ENCODE measurements at places on chromosomes 5 and 9. TPM values are rescaled to one million over a fixed set of nuclear protein-coding genes. Genes with fewer than 3 reads are reported as not detected.
A peak's percentile ranks its signal among the peaks of the same experiment; 100 is the strongest.

The ANKS6 gene
- 25.0 TPM for total RNA-seq

The FOXD4L6 gene
- total RNA-seq: 0.21 TPM

DNA sequence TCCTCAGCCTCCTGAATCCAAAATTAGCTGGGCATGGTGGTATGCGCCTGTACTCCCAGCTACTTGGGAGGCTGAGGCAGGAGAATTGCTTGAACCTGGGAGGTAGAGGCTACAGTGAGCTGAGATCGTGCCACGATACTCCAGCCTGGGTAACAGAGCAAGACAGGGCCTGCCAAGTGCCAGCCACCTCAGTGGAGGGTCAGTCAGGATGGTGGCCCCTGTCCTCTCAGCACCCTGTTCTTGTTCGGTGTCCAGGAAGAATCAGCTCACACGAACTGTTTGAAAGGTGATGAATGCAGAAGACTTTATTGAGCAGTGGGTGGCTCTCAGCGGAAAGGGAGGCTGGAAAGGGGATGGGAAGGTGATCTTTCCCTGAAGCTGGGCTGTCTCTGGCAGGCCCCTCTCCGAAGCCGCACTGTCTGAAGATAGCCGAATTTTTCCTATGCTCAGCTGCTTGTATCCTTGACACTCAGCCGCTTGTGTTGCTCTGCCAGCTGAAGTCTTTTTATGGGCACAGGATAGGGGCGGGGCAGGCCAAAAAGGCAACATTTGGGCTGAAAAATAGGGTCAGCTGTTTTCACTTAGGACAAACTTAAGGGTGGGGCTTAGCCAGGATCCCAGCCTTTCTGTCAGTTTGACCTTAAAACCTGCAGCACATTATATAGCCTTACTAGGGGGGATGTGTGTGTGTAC is 50.9 kb downstream of the UBE2R2 start:
- no peak for DNase-seq

DNA sequence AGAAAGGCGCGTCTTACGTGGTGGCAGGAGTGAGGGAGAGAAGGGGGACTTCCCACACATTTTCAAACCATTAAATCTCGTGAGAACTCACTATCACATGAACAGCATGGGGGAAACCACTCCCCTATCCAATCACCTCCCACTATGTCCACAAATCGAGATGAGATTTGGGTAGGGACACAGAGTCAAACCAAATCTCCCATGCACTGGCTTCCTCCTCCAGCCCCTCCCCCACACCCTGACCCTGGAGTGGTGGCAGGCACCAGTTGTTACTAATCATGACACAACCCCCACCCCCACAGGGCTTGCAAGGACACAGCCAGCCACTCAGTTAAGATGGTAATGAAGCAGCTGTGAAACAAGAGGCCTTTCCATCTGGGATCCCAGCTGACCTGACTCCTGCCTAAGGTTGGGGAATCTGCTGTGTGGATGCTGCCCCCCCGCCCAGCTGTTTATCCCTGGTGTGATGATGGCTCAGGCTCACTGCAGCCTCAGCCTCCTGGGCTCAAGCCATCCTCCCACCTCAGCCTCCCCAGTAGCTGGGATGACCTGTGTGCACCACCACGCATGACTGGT is 57.1 kb upstream of the FUBP3 start:
- DNase-seq: no peak

DNA sequence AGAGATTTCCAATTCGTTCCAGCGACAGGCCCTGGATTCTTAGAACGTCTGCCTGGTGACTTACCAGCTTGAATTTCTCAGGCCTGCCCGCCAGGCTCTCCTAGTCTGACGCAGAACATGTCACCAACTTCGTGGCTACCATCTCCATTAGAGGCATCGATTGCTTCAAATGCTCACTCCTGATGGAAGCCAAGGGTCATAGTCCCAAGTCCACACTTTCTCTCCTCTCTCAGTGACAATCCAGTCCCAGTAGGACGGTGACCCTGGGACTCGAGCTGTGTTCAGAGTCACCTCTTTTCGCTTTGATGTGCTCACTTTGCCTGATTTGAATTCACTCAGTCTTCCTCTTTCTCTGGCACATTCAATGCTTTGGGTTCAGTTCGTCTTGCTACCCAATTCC is 94.8 kb downstream of the GADD45G start:
- DNase-seq: no peak

- DNase-seq: no peak
Measured at GRCh38 chr9:137969008-137969407, 91.4 kb downstream of the CACNA1B start.

DNA sequence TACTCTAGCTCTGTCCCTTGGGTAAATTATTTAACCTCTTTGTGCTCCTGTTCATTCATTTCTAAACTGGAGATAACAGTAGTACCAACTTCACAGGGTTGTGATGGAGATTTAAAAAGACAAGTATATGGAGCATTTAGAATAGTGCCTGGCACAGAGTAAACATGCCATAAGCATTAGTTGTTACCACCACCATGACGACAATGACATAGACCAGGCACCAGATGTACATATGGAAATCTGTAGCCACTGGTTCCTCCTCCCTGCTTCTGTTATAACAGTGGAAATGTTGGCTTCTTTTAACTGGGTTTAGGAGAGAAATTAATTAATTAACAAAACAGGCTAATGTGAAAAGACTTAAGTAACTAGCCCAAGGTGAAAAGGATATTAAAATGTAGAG is 217.5 kb downstream of the DENND1A start:
- no peak for DNase-seq

DNA sequence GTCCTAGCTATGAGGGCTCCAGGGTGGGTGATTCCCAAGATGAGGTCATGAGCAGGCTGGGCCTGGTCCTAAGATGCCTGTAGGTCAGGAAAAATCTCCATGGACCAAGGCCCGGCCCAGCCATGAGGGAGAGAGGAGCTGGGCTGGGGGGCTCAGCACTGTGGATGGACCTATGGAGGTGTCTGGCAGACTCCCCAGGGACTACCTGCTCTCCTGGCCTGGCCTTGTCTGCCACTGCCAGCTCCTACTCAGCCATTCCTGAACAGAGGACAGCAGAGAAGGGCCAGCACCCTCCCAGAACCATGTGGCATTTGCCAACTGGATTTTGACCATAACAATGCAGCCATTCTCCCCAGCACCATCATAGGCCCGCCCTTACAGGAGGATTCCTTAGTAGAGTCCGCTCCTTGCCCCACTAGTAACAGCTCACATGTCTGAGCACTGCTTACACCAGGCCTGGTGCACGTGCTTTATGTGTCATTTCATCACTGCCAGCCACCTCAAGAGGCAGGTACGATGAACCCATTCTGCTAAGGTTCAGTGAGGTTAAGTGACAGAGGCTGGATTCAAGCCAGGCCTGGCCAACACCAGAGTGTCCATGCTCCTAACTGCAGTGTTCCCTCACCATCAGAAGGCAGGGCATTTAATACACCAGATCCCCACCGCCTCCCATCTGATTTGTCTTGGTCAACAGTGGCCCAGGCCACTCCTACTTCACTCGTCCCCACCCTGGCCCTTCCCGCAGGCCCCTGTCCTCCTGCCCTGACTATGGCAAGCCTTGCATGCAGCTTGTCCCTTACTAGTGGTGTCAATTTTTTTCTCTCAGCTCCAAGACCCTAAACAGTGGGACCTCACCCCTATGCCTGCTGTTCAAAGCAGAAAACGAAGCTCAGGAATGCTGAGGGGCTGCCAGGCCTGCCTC is 669 bp downstream of the IL13 start:
- peak; percentile 20 for DNase-seq

- DNase-seq: no peak
Measured at GRCh38 chr5:142201471-142201887, 92.9 kb downstream of the NDFIP1 start.
